ENCODE measurements at places on chromosomes 3 and 15.

DNA sequence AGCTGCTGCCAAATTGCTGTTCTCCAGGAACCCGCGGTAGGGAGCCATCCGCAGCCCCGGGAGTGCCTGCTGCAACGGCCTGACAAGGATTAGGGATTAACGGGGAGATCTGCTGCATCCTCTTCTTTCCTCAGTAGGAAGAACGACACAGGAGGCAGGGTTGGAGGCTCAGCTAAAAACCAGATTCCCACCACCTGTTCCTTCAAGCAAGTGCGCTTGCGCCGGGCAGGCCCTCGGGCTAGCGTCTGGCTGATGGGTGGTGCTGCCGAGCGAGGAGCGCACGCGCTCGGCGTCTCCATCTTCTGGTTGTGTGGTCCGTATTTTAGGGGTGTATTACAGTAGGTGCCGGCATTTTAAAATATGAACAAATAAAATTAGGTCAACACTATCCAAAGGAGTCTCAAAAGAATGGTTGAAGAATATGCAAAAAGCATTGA, 25.4 kb upstream of the SLC25A26 start:
- DNase-seq = no peak

GRCh38 chr3:179526989-179527391, 35.7 kb upstream of the ACTL6A start:
- no peak for DNase-seq

- DNase-seq = no peak
These were observed 72.2 kb upstream of the ADPGK start for GRCh38 chr15:72855791-72856190.

DNA sequence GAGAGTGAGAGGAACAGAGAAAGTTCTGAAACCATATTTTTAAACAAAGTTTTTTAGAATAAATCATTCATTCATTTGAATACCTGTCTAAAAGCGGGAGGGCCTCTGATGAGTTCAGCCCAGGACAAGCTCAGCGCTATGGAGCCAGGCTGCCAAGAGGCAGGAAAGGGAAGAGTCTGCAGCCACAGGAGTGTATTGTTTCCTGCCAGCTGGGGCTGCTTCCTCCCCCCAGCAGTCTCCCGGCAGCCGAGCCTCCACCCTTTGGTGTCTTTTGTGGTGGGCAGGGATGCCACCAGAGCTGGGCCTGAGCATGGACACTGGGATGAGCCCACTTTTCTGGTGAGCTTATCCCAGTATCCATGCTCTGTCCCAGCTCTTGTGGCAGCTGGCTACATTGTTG, 199.5 kb upstream of the TPRG1 start:
- no peak for DNase-seq

GRCh38 chr15:84822653-84823281, 5.6 kb downstream of the ALPK3 start:
- DNase-seq = no peak

GRCh38 chr3:143810953-143811265, 37.4 kb downstream of the SLC9A9 start:
- DNase-seq = no peak

DNA sequence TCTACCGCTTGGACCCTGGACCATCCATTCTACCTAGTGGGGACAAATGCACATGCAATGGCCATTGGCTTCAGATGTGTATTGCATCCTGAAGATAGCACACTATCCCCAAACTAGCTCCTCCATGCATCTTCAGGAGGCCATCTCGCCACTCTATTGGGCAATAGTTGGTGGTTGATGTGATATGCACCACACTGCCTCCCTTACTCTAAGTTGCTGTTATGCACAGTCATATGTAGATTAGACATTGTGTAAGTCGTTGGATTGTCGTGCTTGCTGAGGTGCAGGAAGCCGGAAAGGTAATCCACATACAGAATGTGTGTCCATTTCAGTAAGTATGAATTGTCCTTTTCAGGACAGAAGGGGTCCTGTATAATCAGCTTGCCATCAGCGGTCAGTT, 26.7 kb upstream of the PLA2G4D start:
- no peak for DNase-seq

GRCh38 chr3:15217011-15217671, 11.1 kb downstream of the CAPN7 start:
- DNase-seq = no peak

All from AG04449 (cell line).